Heart left ventricle (tissue), 16 donors: ENCODE measurements at places on chromosomes 6 and 20. TPM values are rescaled to one million over a fixed set of nuclear protein-coding genes. Genes with fewer than 3 reads are reported as not detected.

- DNase-seq = no peak
These were observed 5.8 kb upstream of the ADAM33 start for GRCh38 chr20:3687655-3688054.

GRCh38 chr20:50192364-50193198 lies 2.0 kb downstream of the CEBPB start:
- DNase-seq = peak; percentile 84

DNA sequence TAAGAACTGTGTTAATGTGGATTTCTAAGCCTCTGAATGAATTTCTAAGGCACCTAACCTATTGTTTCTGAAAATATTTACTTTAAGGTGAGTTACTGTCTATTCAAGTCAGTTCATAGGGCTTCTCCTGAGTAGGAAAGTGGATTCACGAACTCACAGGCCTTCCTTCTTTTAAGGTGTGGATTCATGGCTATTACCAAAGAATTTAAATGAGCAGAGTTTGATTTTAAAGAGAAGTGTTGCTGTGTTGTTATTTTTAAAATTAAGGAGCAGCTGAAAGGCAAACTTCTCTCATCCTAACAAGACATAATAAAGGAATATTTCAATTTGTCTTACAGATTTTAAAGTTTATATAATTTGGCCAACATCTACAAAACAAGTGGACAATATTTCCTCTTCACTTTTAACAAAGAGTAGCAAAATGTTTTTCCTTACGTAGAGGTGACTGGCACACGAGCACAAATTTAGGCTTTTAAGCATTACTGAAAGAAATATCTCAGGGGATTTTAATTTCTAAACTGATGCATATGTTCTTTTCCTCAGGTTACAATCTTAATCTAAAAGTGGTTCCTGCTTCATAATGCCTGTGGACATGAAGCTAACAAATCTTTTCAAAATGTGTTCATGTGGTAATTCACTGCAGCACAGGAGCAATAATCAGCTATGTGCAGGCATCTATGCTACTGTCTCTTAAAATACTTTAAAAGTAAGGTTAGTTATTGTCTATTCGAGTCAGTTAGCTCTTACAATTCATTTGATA lies 602 bp upstream of the TSPYL4 start:
- DNase-seq = no peak

- no peak for DNase-seq
These were observed 44.8 kb downstream of the AGPAT4 start for GRCh38 chr6:161228921-161229591.

GRCh38 chr6:38151580-38152500 lies 332.3 kb downstream of the ZFAND3 start:
- DNase-seq = no peak

The AKAP7 gene
- 8.9 TPM for total RNA-seq

- no peak for DNase-seq
These were observed 140.4 kb downstream of the CENPW start for GRCh38 chr6:126480268-126480667.
